Activated CD4-positive, alpha-beta T cell treated with anti-CD3 and anti-CD28 coated beads, Interleukin-2, amount 10 ng/mL, durations not matched to agents 24 days and 14 days (primary cell): ENCODE measurements at places on chromosomes 12 and 14. TPM values are rescaled to one million over a fixed set of nuclear protein-coding genes. Genes with fewer than 3 reads are reported as not detected.

GRCh38 chr14:93566065-93566693, 135.4 kb downstream of the UNC79 start:
- no peak overlapping the region for H3K4me3 ChIP-seq
- no peaks in the 10 kb centered on the region for H3K27me3 ChIP-seq
- no peaks in the 10 kb centered on the region for H3K36me3 ChIP-seq
- H3K4me1 ChIP-seq = no peaks in the 10 kb centered on the region

LMNTD1 gene
- total RNA-seq = not detected in 2 replicates

DNA sequence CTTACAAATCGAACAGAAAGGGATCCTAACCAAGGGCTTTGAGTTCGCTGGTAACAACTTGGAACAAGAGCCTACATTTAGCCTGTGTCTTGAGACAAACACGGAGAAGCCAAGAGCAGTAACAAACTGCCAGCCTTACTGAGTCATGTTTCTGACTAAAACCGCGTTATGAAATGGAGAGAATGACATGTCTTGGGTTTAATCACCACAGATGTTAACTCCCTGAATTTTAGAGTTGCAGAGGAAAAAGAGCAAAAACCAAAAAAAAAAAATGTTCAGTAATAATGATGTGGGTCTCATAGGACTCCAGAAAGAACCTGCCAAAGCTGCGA, 1.0 kb downstream of the BLTP3B start:
- peak; percentile 85 for DNase-seq
- peaks cover 50% of the 10 kb centered on the region for H3K4me1 ChIP-seq
- H3K27me3 ChIP-seq = no peaks in the 10 kb centered on the region
- H3K27ac ChIP-seq = peak overlapping the region; percentile 99
- peak overlapping the region; percentile 93 for H3K4me3 ChIP-seq

DNA sequence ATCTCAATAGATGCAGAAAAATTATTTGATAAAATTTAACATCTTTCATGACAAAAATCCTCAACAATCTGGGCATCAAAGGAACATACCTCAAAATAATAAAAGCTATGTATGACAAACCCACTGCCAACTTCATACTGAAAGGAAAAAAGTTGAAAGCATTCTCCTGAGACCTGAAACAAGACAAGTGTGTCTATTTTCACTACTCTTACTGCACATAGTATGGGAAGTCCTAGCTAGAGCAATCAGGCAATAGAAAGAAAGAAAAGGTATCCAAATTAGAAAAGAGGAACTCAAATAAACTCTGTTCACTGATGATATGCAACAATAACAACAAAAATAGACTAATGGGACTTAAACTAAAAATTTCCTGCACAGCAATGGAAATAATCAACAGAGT, 90.1 kb downstream of the SLCO1B1 start:
- no peak for DNase-seq
- H3K27ac ChIP-seq = no peak overlapping the region
- H3K27me3 ChIP-seq = no peaks in the 10 kb centered on the region
- H3K4me1 ChIP-seq = no peaks in the 10 kb centered on the region
- H3K4me3 ChIP-seq = no peak overlapping the region
- H3K36me3 ChIP-seq = no peaks in the 10 kb centered on the region

DNA sequence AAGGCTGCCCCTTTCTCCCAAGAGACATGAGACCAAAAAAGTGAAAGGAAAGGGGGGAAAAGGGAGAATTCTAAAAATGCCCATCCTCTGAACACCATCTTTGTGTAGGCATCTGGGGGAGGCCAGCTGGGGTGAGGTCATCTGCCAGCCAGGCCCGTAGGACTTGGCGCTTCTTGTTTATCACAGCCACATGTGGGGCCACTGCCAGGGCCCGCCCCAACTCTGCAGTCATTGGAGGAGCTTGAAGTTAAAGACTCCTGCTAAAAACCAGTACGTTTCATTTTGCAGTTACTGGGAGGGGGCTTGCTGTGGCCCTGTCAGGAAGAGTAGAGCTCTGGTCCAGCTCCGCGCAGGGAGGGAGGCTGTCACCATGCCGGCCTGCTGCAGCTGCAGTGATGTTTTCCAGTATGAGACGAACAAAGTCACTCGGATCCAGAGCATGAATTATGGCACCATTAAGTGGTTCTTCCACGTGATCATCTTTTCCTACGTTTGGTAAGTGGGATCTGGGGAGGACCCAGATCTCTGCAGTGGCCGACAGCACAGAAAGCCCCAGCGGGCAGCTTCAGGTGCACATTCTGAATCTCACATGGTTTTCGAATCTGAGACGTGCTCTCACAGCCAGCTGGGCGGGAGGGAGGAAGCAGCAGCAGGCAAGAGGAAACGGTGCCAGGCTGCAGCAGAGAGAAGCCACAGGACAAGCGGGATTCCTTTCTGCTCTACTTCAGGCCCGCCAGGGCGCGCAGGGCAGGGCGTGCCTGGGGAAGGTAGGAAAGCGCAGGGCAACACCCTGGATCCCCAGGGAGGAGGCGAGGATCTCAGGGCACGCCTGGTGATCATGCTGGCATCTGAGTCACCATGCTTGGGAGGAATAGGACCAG, at the start of gene P2RX7:
P2RX7 (plus strand) TSS at position 276 of the 881 bp plus-strand sequence; CDS start at position 371, 95 bp downstream.
- H3K27ac ChIP-seq = peak within 1 kb of the TSS; percentile 89
- H3K4me3 ChIP-seq = peak within 1 kb of the TSS; percentile 92
- H3K27me3 ChIP-seq = no peaks in the 10 kb centered on the region
- H3K36me3 ChIP-seq = peaks cover 12% of the 10 kb centered on the region
- peaks cover 61% of the 10 kb centered on the region for H3K4me1 ChIP-seq

ACRBP gene
- 0.47 and 0.64 TPM in 2 replicates for total RNA-seq

DNA sequence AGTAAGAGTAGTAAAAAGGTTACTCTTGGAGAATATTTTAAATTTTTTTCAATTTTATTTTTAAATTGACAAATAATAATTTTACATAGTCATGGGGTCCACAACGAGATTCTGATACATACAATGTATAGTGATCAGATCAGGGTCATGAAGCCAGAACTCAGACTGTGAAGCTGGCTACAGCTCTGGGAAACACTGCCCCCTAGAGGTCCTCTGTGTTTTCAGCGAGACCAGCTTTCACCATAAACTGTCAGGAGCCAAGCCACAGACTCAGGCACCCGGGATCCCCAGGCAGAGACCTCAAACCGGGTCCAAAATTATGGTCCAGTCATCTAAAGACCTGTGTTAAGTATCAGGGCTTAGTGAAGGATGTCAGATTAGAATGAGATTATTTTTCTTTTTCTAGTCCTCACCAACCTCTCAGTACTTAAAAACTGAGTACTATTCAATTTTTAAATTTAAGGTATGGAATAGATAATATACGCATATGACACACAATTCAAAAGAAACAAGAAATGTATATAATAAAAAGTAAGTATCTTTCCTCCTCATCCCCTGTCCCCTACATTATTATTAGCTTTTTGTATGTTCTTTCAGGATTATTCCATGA, 397.1 kb downstream of the MDGA2 start:
- H3K4me3 ChIP-seq = no peak overlapping the region
- no peaks in the 10 kb centered on the region for H3K4me1 ChIP-seq
- H3K36me3 ChIP-seq = no peaks in the 10 kb centered on the region
- no peak overlapping the region for H3K27ac ChIP-seq
- no peaks in the 10 kb centered on the region for H3K27me3 ChIP-seq

DNA sequence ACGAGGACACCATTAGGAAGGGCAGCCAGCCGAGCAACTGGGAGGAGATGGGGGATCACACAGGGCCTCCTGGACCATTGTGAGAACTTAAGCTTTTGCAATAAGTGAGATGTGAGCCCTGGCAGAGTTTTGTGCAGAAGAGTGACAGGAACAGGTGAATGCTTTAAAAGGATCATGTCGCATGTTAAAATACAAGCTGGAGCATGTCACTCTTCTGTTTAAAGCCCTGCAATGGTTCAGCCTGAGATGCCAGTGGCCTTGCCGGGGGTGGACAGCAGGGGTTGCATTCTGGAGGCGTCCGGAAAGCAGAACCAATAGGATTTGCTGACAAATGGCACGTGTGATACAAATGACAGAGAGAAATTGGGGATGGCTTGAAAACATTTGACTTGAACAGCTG, 137.5 kb upstream of the RFLNA start:
- no peak for DNase-seq
- H3K4me1 ChIP-seq = no peaks in the 10 kb centered on the region
- no peaks in the 10 kb centered on the region for H3K27me3 ChIP-seq
- no peaks in the 10 kb centered on the region for H3K36me3 ChIP-seq
- H3K27ac ChIP-seq = no peak overlapping the region

GRCh38 chr14:95121911-95122620, 35.3 kb downstream of the DICER1 start:
- H3K27me3 ChIP-seq = no peaks in the 10 kb centered on the region
- no peak overlapping the region for H3K4me3 ChIP-seq
- H3K36me3 ChIP-seq = peaks cover 45% of the 10 kb centered on the region
- H3K4me1 ChIP-seq = peaks cover 4% of the 10 kb centered on the region
- DNase-seq = no peak

GRCh38 chr14:68663385-68664076, 129.3 kb downstream of the ZFP36L1 start:
- peaks cover 36% of the 10 kb centered on the region for H3K4me1 ChIP-seq
- peaks cover 4% of the 10 kb centered on the region for H3K27me3 ChIP-seq
- peaks cover 4% of the 10 kb centered on the region for H3K36me3 ChIP-seq
- peak; percentile 77 for DNase-seq
- H3K4me3 ChIP-seq = peak overlapping the region; percentile 55

DNA sequence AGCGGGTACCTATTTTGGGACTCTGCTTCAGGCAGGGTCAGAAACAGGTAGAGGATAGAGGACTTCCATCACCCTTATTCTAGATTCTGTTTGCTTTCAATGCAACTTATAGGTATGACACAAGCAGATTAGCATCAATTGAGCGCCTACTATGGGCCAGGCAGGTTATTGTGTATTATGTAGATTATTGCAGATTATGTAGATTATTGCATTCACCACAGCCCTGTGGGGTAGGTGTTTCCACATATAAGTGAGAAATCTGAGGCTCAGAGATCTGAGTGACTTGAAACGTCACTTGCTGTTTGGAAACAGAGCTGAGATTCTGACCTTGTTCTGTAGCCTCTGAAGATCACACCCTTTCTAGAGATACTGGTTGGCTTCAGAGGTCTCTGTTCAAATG, 25.7 kb upstream of the SERPINA4 start:
- no peak overlapping the region for H3K4me3 ChIP-seq
- no peaks in the 10 kb centered on the region for H3K4me1 ChIP-seq
- DNase-seq = no peak
- no peak overlapping the region for H3K27ac ChIP-seq
- no peaks in the 10 kb centered on the region for H3K36me3 ChIP-seq

DNA sequence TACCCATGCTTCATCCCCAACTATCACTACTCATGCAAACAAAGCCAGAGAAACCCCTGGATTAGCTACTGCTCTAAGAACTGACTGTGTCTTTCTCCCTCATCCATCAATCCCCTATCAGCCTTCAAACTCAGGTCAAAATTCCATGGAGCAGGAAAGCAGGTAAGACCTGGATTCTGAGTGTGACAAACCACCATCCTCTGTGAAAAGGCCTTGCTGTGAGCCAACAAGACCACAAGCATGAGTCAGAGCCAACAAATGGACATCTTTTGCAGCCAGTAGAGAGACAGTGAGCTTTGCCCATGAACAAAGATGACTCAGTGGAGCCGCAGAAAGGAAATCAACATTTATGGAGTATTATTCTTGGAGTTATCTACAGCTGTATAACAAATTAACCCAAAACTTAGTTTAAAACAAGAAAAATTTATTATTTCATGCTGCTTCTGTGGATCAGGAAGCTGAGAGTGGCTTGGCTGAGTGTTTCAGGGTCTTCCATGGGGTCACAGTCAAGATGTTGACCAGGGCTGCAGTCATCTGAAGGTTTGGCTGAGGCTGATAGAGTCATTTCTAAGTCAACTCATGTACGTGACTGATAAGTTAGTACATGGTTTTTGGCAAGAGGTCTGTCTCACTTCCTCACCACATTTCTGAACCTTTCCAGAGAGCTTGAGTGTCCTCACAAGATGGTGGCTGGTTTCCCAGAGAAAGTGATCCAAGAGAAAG, 61.1 kb downstream of the PITPNM2 start:
- H3K4me1 ChIP-seq = peaks cover 8% of the 10 kb centered on the region
- no peaks in the 10 kb centered on the region for H3K36me3 ChIP-seq
- H3K27me3 ChIP-seq = no peaks in the 10 kb centered on the region
- H3K27ac ChIP-seq = no peak overlapping the region

- DNase-seq = no peak
- H3K36me3 ChIP-seq = no peaks in the 10 kb centered on the region
- no peak overlapping the region for H3K27ac ChIP-seq
- H3K27me3 ChIP-seq = no peaks in the 10 kb centered on the region
These were observed 148.0 kb upstream of the PDE3A start for GRCh38 chr12:20220339-20220738.

DNA sequence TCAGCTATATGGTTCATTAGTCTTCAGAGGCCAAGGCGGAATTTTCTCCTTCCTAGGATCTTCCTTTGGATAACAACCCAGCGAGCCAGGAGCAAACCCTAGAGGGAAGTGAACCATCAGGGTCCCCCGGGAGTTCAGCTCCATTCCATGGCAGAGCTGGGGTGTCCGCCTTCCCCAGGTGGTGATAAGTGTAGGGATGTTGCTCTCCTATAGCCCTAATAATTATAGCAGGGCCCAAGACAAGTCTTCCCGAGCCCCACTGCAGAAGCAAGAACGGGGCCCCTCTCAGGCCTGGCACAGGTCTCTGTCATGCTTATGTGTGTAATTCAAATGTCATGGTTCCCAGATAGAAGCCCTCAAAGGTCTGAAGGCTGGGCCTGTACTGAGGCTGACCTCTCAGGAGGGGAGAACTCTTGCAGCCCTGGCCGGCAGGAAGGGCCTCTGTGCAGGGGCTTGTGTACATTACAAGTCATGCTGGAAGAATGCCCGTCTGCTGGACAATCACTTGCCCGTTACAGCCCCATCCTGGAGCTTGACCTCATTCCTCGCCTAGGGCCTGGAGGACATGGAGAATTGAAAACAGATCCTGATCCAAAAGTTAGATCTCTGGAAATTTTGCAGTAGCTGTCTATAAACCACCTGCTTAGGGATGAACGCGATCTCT, 17.3 kb downstream of the LRTM2 start:
- no peak overlapping the region for H3K4me3 ChIP-seq
- no peak overlapping the region for H3K27ac ChIP-seq
- H3K27me3 ChIP-seq = peaks cover 4% of the 10 kb centered on the region
- DNase-seq = no peak
- no peaks in the 10 kb centered on the region for H3K4me1 ChIP-seq

DNA sequence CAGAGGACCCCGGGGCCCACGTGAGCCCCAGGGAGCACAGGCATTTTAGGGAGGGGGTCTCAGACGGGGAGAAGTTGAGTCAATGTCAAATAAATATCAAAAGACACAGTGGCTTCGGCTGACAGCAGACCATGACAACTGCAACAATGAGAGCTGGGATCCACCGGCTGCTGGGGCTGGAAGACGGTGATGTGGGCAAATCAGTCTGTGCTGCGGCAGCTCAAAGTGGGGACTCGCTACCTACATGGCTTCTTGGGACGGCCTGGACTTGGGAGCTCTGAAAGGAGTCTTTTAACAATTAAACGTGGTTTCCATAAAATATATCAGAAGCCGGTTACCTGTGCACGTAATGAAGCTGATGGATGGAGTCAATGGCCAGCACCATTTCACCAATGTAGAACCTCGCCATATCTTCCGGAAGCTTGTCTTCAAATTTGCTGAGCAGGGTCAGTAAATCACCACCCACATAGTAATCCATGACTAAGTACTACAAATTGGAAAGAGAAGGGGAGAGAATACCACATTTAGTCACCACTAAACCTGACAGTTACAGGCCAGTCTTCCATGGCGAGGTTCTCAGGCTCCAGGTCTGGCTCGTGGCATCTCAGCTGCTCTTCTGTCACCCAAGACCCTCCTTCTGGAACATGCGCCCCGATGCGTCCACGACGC, 58.0 kb downstream of the CDC42BPB start:
- no peak for DNase-seq
- H3K4me1 ChIP-seq = no peaks in the 10 kb centered on the region
- H3K27me3 ChIP-seq = no peaks in the 10 kb centered on the region
- H3K4me3 ChIP-seq = no peak overlapping the region
